Neural progenitor cell (in vitro differentiated cells): ENCODE measurements at places on chromosomes 2 and 18.

DNA sequence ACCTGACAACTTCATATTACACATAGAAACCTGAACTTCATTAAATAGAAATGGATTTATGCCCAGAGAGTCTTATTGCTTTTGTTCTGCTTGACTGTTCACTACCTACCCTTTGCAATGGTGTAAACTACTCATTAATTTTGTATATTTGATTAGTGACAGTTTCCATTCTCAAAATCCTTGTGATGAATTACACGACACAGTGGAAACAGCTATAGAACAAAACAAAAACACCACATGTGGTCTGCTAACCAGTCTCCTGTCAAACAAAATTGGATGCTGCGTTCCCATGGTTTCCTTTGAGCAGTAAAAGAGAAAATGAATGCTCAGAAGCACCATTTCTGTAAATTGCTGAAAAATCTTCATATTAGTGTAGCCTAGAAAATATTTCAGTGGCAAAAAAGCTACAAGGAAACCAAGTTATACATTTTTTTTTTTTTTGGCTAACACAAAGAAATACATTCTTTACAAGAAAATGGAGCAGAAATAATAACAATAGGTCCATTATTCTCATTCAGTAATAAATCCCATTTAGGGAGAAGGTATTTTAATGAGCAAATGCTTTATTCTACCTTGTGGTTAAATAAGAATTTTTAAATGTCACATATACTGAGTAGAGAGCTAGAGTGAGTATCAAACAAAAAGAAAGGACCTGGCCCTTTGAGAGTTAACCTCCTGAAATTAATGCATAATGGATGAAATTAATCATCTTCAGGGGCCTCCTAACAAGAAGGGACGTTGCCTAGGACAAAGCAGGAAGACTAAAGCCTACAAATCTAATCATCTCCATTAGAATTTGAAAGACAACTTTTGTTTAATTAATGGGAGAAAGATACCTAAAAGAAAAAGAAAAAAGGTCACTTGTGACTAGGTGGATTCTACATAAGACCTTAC, 355.1 kb upstream of the ZC3H15 start:
- DNase-seq: peak; percentile 78

- no peak for DNase-seq
Measured at GRCh38 chr2:74893332-74893731, 59.4 kb downstream of the HK2 start.

DNA sequence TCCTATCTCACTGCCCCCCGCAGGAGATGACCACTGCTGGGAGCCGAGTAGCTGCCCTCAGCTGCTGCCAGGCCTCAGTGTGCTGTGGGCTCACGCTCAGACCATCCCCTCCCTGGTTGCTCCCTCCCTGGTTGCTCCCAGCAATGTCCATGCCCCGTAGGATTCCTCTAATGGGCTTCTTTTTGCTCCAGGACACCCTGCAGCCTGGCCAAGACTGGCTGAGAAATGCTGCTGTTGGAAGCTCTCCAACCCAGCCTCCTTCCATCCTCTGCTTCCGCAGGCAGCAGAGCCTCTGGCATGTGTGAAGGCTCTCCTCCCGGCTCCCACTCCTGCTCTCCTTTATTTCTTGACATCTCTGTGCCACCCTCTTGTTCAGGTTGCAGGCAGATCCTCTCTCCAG, 48.6 kb downstream of the SOX11 start:
- no peak for DNase-seq

DNA sequence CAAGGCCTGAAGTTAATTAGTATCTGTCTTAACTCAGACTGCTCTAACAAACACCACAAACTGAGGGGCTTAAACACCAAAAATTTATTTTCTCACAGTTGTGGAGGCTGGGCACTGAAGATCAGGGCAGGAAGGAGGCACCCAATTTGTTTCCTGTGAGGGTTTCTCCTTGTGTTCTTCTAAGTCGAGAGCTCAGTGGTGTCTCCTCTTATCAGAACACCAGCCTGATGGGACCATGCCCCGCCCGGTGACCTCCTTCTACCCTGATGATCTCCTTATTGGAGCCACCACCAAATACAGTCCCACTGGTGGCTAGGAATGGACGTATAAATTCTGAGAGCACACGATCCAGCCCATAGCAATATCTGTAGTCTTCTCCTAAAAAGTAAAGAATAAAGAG, 20.5 kb downstream of the TMEM18 start:
- DNase-seq: no peak

DNA sequence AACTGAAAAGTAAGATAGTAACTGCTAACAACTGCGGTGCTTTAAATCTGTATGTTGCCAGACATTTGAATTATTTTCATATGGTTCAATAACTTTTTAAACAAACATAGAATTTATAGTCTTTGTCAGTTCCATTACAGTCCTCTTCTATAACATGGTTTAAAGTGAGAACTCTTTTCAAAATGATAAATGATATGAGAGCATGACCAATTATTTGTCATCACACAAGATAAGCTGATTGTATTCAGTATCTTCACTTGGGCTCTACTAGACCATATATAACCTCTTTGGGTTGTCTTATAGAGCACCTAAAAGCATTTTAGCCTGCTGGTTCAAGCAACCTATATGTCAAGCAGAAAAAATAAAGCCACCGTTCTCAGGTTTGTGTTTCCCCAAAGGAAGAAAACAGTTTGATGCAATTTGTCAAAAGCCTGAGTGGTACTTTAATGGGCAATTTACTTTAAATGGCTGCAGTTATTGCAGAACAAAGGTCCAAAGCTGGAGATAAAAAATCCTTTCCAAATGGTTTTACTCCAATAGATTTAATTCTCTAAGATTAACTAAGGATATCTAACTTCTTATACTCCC, 298.4 kb downstream of the FSIP2 start:
- no peak for DNase-seq

DNA sequence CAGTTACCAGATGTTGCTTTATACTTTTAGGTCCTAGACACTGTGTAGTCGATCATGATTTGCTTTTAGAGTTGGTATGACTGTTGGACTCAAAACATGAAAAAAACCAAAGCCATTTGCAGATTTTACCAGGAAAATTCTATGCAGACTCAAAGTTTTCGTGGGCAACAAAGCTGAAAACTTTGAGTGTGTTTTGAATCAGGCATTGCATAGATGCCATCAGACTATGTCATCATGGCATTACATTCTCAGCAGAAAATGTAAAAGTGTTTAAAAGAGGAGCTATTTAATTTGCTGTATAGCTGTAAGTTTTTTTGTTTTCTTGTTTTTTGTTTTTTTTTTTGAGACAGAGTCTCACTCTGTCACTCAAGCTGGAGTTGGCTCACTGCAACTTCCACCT, 43.5 kb upstream of the ELAC1 start:
- no peak for DNase-seq

DNA sequence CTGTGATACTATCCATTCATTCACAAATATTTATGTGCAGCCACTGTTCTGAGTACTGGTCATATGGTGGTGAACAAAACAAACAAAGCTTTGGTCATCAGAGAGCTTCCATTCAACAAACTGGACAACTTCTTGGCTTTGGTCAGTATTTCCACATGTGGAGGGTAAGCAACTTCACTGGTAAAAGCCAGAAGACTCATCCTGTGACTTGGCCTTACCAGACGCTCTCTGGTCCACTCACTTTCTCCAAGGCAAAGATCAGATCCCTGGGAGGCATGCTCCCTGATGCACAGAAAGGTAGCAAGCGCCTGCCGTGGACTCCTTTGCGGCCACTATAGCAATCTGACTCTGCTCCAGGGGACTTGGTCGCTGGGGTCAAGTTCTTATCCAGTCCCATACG, 179.5 kb downstream of the EN1 start:
- DNase-seq: no peak

- DNase-seq: no peak
Measured at GRCh38 chr18:2240311-2240705, 331.0 kb downstream of the METTL4 start.

DNA sequence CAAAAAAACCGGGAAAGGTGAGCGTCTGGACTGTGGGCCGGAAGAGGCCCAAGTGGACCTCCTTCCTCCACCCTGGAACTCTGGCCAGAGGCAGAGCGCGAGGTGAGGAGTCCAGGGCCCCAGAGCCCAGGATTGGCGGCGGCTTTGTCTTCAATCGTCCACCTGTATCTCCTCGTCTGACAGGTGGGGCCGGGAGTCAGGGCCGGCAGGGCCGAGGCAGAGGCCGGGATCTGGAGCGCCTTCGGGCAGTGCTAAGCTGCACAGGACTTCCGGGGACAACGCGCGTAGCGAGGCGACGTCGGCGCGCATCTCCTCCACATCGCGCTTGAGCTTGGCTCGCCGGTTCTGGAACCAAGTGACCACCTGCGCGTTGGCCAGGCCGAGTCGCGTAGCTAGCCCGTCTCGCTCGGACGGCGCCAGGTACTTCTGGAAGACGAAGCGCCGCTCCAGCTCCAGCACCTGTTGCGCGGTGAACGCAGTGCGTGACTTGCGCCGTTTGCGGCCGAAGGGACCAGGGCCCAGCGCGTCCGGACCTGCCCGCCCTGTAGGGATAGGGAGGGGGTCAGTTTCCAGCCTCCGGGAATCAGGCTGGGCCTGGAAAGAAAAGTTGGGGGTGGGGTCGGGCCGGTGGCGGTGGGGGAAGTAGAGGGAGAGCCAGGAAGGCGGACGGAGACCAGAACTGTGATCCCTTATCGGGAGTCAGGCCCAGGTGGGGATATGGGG, 1.5 kb downstream of the LBX2 start:
- DNase-seq: peak; percentile 57

GRCh38 chr2:197090742-197091367, 164.3 kb upstream of the PGAP1 start:
- no peak for DNase-seq

GRCh38 chr2:45067859-45068570, 58.8 kb upstream of the SIX2 start:
- peak; percentile 63 for DNase-seq

- DNase-seq: no peak
Measured at GRCh38 chr2:160209516-160209856, 9.4 kb upstream of the ITGB6 start.

DNA sequence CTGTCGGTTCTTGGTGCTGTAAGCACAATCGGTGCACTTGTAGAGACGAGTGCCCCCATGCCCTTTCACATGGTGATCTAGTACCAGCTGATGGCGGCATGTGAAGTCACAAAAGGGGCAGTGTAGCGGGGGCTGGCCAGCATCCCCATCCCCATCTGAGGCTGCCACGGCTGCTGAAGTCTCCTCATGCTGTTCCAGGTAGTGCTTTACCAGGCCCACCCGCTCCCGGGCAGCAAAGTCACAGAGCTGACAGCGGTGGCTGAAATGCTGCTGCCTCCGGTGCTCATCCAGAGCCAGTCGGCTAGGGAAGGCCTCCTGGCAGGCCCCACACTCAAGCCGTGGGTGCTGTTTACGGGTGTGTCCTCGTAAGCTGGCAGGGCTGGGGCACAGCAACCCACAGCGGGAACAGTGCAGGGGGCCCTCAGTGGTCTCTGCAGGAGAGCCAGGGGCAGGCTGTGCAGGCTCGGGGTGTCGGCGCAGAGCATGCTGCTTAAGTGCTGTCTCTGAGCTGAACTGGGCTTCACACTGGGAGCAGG, 17.2 kb downstream of the ZNF142 start:
- DNase-seq: no peak

- peak; percentile 13 for DNase-seq
Measured at GRCh38 chr2:146916914-146917313, 927.9 kb upstream of the ACVR2A start.

DNA sequence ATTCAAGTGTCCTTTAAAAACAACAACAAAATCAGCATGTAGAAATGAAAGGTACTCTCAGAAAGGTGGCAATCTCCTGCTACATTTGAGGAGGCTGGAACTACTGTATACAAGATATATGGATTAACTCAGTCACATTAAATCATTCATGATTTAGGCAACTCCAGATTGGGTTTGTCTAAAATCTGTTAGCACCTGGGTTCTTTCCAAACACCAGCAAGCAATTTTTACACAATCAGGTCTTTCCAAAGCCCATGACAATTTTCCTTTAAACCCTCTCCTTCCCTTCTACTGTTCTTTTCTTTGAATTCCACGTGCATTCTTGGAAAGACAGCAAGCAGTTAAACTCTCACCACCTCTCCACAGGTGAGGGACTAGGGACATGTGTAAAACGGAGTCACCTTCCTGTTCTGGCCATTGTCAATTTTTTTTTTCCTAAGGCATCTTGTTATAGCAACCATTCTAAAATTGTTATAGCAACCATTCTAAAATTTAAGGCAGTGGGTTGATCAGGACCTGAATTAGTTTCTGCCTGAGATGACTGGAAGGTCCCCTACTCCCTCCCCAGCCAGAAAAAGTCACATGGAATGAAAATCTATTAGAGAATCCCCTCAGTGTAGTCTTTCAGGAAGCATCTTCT, 113.9 kb downstream of the ANKRD44 start:
- DNase-seq: no peak

GRCh38 chr2:63729831-63730230, 111.9 kb upstream of the UGP2 start:
- no peak for DNase-seq

- DNase-seq: no peak
Measured at GRCh38 chr2:226578373-226578772, 221.2 kb downstream of the IRS1 start.

DNA sequence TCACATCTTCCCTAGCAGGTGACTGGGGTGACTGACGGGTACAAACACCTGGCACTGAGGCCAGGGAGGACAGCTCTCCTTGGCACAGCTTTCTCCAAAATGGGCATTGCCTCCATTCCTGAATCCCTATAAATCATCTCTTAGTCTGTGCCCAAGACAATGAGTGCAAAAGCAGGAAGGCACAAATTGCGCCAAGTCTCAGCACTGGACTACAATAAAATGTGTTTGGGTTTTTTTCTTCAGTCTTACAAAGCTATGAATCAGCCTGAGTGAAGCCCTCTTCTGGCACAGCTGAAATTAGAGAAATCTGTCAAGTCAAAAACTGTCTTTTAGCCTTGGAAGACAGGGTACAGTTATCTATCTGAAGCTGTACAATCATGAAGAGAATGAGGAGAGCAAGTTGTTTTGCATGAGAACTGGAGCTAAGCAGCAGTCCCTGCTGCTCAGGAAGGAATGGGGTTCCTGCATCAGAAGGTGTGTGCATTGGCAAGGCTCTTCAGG, 90.8 kb downstream of the EPB41L3 start:
- no peak for DNase-seq

DNA sequence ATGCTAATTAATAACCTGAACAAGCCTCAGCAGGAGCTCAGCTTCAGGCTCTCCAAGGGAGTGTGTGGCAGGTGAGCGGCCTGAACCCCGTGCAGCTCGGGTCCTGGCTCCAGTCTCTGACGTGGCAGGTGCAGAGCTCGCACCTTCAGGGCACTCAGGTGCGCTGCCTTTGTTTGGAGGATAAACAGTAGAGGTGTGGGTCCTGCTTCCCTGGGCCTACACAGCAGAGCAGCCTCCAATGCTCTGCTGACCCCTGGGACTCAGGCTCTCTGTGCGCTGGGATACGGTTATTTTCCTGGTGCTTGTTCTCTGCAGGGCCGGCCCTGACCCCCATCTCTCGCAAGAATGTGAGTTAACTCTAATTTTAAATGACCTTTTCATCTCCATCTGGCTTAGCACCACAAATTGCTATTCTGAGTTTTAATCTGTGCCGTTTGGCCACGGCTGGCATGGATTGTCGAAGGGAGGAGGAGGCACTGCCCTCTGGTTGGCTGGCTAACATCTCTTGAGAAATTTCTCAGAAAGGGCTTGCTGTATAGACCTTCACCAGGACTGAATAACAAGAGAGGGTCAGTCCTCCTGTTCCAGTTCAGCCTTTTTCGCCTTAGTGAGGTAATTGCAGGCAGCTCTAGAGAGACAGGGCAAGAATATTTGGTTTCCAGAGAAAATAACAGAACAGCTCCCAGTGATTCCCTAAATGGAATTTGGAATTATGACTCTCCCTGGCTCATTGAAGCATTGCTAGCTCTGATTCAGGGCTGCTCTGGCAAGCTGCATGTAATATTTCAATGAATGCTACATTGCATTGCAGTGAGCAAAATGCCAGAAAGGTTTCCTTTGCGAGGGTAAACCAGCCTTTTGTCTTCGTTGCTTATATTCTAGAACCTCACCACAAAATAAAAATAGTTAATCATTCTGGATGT, 161.8 kb downstream of the DCDC2C start:
- no peak for DNase-seq
